ENCODE measurements at places on chromosomes 12 and 14. TPM values are rescaled to one million over a fixed set of nuclear protein-coding genes. Genes with fewer than 3 reads are reported as not detected.

SLC17A8 gene
- 0.91 TPM for total RNA-seq

DNA sequence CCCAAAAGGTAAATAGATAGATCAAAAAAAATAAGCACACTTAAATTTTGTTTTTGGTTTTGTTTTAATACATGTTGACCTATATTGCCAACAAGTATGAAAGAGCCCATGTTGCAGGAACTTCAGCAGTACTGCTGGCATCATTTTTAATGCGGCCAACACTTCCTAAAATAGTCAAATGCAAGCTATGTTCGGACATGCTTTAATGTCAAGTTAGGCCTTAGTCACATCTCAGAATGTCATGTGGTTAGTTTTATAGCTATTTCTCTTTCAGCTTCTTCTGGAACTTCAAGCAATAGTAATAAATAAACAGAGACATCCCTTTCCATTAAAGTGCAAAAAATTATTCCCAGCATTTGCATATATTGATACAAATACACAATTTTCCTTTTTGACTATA is 153.4 kb downstream of the PIK3C2G start:
- DNase-seq: no peak
- no peaks in the 10 kb centered on the region for H3K27me3 ChIP-seq
- H3K4me1 ChIP-seq: no peaks in the 10 kb centered on the region
- H3K27ac ChIP-seq: no peak overlapping the region
- no peak overlapping the region for H3K4me3 ChIP-seq

KLRB1 gene
- total RNA-seq: 1.7 TPM

CPNE6 gene
- 0.45 TPM for total RNA-seq

PLEKHG3 gene
- total RNA-seq: 78.8 TPM

PLCZ1 gene
- total RNA-seq: not detected

Data from colonic mucosa (tissue), 4 donors.